ENCODE measurements at places on chromosomes 2 and 18.

GRCh38 chr2:105261061-105261460, 19.5 kb downstream of the GPR45 start:
- no peak for DNase-seq

DNA sequence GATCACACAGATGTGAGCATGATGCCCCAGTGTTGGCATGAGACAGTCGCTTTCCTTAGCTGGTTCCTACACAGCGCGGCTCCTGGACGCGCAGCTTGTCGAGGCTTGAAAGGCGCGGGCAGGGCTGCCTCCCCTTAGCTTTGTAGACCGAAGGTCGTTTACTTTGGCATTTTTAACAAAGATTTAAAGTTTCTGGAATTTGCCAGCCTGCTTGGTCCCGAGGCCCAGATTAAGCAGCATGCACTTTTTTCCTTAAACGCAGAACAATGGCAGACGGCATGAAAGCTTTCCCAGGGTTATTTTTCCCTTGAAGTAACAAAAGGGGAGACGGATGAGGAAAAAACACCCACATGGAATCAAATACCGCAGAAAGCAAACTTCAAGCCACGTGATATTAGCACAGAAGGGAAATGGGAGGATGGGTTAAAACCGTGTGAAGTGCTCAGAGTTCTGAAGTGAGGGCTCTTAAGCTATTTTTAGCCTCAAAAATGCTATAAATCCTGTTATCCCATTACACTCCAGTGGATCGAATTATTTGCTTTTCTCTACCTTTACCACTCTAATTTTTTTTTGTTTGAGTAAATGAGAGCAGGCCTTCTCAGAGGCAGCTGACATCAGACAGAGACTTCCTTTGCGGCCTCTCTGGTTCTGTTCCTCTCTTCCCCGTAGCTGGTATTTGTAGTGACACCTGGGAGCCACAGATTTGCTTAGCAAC, 55.7 kb downstream of the NPAS2 start:
- no peak for DNase-seq

- DNase-seq, result no peak
Observed at GRCh38 chr2:36277146-36277808, 78.3 kb upstream of the CRIM1 start.

DNA sequence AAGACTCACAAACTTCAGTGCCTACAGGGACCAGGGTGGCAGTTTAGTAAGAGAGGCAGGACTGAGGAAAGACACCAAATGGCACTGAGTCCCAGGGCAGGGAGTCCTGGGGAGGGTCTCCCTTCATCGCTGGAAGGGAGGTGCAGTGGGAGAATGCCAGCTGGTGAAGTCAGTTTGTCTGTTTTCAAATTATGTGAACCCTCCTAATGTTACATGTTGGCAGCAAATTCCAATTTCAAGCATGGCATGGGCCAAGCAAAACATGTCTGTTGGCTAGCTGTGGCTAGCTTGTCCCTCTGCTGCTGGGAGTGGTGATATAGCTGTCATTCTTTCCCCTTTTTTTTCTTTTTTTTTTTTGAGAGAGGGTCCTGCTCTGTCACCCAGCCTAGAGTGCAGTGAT, 55.9 kb upstream of the HAAO start:
- no peak for DNase-seq

GRCh38 chr2:161117506-161117905, 42.7 kb upstream of the TANK start:
- DNase-seq, result no peak

DNA sequence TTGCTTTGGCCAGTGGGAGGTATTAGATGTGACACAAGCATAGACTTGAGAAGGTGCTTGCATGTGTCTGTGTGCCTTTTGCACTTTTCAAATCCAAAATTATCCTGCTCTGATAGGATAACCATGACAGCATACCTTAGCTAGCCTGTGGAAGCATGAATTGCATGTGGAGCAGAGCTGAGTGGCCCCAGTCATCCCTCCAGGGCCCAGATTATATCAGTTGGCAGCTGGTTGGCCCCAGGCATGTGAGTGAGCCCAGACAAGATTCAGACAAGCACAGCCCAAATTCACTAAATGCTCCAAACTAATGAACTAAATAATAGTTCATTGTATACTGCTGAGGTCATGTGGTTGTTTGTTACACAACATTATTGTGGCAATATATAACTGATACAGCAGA, 18.8 kb downstream of the TACR1 start:
- no peak for DNase-seq

GRCh38 chr2:231371430-231372054, 24.0 kb upstream of the B3GNT7 start:
- no peak for DNase-seq

DNA sequence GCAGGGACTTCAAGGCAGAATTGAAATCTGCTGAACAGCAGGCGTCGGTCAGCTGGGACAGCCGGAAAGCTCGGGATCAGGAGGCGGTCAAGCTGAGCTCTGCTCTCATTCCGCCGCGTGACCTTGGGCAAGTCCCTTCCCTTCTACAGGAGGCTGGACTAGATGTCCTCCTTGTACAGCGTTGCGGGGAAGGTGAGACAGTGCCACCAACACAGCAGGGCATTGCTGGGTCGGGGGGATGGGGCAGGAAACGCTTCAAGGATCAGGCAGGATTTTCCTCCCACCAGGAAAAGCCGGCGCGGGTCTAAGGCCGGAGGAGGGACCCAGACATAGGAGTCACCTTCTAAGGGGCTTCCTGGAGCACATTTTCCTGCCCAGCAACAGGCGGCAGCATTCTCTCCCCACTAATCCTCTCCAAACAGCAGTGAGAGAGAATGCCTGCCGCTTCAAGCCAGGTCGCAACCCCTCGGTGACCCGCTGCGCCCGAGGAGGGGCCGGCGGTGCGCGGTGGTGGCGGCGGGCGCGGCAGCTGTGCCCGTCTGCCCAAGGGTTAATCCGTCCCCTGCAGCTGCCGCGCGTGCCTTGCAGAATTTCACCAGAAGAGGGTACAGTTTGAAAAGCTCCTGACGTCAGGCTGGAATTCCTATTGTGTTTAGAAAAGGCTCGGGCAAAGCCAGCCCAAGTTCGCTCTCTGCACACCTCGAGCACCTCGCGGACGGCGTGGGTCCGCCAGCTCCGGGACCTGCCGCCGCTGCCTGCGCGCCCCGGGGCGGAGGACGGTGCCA, at the start of gene KCNF1:
Gene KCNF1, plus strand, starts transcription at position 644 of the 785 bp plus-strand sequence. CDS start 493 bp downstream, outside the sequence.
- peak; percentile 45 for DNase-seq

DNA sequence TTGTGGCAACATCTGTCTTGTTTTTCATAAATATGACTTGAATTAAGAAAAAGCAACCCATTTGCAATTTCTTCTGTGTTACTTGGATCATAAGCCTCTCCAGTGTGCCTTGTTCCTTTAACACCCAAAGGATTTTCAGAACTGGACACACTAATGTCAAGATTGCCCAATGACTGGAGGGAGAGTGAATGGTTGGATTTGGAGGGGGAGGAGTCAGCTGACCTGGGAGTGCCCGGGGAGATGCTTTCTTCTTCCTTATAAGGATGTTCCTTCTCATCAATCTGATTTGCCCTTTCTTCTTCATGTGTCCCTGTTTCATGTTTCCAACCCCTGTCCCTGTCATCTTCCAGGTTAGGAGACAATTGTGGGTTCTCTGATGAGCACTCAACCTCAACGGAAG, 48.8 kb downstream of the ALPK2 start:
- DNase-seq, result no peak

- no peak for DNase-seq
Observed at GRCh38 chr2:20400787-20401488, 45.9 kb upstream of the RHOB start.

DNA sequence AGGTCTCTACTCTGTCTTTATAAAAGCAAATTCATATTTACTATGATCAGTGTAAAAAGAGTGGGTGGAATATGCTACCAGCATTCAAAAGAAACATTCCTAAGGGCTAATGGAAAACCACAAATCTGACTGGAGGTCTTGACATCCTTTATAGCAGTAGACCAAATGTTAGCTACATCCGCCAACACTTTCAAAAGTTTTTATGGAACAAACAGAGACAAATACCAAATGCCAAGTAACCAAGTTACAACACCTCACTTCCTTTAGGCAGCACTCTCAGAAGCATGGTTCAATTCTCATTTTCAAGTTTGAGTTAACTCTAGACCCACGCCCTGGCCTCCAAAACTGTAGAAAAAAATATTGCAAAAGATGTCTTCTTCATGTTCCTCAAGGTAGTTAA, 78.3 kb upstream of the SETBP1 start:
- DNase-seq, result no peak

GRCh38 chr2:38788306-38788705, 10.3 kb downstream of the GEMIN6 start:
- no peak for DNase-seq

DNA sequence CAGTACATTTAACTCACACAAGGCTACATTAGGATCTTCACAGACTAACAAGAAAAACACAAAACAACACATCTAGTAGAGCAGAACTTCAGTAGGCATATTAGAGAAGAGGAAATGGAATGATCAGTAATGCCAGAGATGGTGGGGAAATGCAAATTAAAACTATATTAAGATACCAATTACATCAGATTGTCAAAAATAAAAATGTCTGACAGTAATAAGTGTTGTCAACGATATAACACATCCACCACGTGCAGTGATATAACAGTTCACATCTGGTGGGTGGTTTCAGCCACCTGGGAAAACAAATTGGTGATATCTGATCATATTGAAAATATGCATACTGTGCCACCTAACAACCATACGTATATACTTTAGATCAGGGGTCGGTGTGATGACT, 59.9 kb downstream of the GALNT1 start:
- DNase-seq, result no peak

DNA sequence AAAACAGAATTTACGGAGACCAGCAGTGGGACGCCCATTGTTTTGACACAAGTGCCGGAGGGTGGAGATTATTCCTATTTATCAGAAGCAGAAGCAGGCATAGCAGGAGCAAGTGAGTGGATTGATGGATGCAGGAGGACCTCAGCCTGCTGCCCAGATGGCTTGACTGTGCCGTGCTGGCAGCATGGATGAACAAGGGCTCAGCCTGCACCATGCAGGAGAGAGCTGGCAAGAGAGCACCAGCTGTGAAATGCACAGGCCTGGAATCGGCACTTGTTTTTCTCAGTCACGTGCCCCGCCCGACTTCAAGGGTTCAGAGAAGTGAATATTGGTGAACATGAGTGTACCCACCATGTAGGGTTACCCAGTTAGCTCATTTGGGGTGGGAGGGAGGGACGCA, 4.0 kb downstream of the IL1R2 start:
- DNase-seq, result no peak

DNA sequence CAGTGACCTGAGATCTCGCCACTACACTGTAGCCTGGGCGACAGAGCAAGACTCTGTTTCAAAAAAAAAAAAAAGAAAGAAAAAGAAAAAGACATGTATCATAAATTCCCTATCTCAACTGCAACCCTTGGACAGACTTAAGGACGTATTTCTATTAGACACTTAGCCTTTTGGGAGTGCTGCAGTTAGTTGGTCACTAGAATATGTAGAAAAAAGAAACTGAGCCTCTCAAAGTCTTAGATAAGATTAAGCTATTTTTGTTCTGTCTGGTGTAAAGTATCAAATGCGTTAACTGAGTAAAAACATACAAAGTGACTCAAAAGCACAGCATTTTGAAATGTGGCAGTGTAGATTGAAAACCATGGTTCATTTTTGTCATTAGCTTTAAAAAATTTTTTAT, 7.3 kb downstream of the NBEAL1 start:
- DNase-seq, result no peak

DNA sequence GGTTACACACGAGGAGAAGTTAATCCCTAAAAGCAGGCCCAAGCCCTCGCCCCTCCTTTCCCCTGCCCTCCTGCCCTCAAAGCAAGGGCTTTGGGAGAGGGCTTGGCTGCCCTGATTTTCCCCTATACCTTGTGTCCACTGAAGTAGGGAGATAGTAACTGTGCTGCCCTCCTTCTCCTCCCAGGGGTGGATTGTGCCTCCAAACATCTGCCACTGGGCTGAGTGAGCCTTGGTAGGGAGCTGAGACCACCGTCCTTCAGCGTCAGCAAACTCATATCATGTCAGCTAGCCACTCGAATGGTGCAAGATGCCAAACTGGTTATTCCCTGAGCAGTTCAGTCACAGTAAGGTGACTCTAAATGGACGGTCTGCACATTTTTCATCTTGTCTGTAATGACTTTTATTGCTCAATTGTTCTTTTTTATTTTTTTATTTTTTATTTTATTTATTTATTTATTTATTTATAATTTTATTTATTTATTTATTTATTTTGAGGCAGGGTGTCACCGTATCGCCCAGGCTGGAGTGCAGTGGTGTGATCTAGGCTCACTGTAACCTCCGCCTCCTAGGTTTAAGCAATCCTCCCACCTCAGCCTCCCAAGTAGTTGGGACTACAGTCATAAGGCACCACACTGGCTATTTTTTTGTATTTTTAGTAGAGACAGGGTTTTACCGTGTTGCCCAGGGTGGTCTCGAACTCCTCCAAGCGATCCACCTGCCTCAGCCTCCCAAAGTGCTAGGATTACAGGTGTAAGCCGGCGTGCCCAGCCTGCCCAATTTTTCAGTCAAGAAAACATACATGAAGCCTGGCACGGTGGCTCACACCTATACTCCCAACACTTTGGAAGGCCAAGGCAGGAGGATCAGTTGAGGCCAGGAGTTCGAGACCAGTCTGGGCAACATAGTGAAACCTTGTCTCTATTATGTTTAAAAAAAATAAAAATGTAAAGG, 8.7 kb downstream of the PCBP1 start:
- DNase-seq, result no peak

DNA sequence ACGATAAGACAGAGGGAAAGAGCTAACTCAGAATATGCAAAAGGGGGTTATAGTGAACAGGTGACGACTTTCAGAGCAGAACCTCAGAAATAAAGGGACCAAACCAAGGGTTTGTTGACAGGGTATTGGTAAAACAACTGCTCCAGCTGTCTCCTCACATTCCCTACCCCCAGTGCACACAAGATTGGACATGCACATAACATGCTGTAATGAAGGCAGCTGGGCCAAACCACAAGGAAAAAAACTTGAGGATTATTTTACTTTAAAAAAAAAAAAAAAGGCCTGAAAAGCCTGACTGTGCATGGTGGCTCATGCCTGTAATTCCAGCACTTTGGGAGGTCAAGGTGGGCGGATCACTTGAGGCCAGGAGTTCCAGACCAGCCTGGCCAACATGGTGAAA, 3.5 kb downstream of the RBM43 start:
- no peak for DNase-seq

- no peak for DNase-seq
Observed at GRCh38 chr18:11279461-11279860, 130.1 kb upstream of the PIEZO2 start.

GRCh38 chr2:85988175-85988913, 99.6 kb upstream of the ST3GAL5 start:
- no peak for DNase-seq

GRCh38 chr2:241652142-241652541, 14.6 kb downstream of the ATG4B start:
- DNase-seq, result no peak

- DNase-seq, result no peak
Observed at GRCh38 chr2:216189410-216189809, 80.3 kb downstream of the XRCC5 start.

DNA sequence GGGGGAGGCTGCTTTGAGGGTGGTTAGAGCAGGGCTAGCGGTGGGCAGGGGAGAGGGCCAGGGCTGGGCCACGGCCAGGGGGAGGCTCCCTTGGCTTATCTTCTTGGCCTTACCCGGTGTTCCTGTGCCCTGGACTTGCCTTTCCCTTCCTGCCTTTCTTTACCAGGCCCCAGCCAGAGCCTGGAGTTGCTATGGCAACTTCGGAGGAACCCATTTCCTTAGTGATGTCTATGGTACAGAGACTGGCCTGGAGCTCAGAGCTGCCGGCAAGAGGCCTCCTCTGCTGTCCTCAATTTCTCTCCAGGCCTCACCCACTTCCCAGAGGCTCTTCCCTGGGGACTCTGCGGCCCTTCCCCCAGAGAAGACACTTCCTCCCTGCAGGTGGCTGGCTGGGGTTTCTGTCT, 11.5 kb downstream of the SPEG start:
- DNase-seq, result no peak

GRCh38 chr2:215728504-215729065, 284.8 kb downstream of the MREG start:
- peak; percentile 34 for DNase-seq
